ENCODE measurements at places on chromosomes 1 and 21. TPM values are rescaled to one million over a fixed set of nuclear protein-coding genes. Genes with fewer than 3 reads are reported as not detected.

GRCh38 chr1:100530141-100530540 is 7.8 kb upstream of the GPR88 start:
- no peak for DNase-seq

TAS1R1 gene
- 0.27 TPM for total RNA-seq

GRCh38 chr1:18091660-18092446 is 15.7 kb upstream of the IGSF21 start:
- DNase-seq = no peak

NOS1AP gene
- total RNA-seq = 3.6 TPM

- DNase-seq = no peak
These were observed 135.4 kb upstream of the FMN2 start for GRCh38 chr1:239956263-239956662.

GRCh38 chr1:206679738-206680211 is 4.9 kb upstream of the MAPKAPK2 start:
- DNase-seq = no peak

- DNase-seq = no peak
These were observed 28.9 kb upstream of the CLSTN1 start for GRCh38 chr1:9852410-9853248.

- no peak for DNase-seq
These were observed 735 bp upstream of the YTHDF2 start for GRCh38 chr1:28735961-28736449.

GRCh38 chr1:217136895-217137205 is 413.6 kb upstream of the ESRRG start:
- DNase-seq = no peak

- no peak for DNase-seq
These were observed 46.0 kb upstream of the CNTN2 start for GRCh38 chr1:204996981-204997380.
